Uterus (tissue), 4 donors: ENCODE measurements at places on chromosomes 11 and 22.

DNA sequence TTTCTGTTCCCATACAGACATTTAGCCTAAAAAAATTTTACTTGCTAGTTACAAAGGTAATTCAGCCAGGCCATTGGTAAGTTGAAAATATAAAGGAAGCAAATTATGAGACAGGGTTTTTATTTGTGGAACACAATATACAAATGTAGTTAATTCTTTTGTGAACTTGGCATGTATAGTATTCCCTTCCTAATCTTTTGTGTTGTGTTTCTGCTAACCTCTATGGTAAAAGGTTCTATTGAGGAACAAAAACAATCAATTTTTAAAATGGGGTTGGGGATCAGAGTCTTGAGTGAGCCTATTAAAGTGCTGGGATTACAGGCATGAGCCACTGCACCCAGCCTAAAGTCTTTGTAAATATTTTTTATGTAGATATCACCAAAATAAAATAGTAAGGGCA, 14.1 kb downstream of the SWAP70 start:
- no peaks in the 10 kb centered on the region for H3K27me3 ChIP-seq
- H3K4me1 ChIP-seq = no peaks in the 10 kb centered on the region
- H3K27ac ChIP-seq = no peak overlapping the region

DNA sequence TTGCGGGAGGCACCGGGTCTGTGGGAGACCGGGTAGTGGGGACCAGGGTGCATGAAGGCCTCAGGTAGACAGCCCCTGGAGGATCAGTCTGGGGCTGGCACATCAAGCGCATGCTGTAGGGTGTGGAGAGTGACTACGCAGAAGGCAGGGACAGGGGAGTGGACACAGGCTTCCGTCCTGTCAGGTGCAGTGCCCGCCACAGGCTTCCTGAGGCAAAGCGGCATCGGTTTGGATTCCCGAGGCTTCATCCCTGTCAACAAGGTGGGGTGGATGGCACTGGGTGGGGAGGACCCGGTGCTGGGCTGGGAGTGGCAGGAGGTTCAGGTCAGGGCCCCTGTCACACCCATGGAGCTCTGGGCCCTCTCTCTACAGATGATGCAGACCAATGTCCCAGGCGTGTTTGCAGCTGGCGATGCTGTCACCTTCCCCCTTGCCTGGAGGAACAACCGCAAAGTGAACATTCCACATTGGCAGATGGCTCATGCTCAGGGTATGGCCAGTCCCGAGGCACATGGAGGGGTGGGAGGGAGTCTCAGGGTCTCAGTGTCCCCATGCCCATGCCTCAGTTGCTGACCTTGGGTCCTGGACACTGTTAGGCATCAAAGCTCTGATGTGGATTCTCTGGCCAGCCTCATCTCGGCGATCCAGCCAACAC, 4.5 kb upstream of the LZTR1 start:
- no peak overlapping the region for H3K4me3 ChIP-seq
- H3K4me1 ChIP-seq = peaks cover 8% of the 10 kb centered on the region
- H3K27me3 ChIP-seq = no peaks in the 10 kb centered on the region
- no peak for DNase-seq

DNA sequence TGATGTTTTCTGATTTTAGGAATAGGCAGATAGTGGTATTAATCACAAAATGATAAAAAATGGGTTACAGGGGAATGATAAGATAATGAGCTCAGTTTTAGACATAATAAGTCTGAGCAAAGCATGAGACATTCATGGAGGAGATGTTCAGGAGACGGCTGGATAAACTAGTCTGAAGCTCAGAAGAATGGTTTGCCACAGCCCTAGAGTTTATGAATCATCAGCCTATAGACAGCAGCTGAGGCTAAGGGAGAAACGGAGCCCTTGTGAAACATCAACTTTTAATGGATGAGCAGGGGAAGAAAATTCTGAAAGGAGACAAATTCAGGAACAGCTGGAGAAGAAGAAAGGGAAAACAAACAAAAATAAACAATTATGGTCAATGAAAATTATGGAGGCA, 87.2 kb downstream of the RELT start:
- H3K36me3 ChIP-seq = no peaks in the 10 kb centered on the region
- H3K4me1 ChIP-seq = no peaks in the 10 kb centered on the region

- no peaks in the 10 kb centered on the region for H3K36me3 ChIP-seq
- no peaks in the 10 kb centered on the region for H3K4me1 ChIP-seq
- no peak overlapping the region for H3K4me3 ChIP-seq
- no peak for DNase-seq
- no peak overlapping the region for H3K27ac ChIP-seq
Measured at GRCh38 chr22:32751065-32751767, 50.3 kb upstream of the TIMP3 start.

GRCh38 chr11:765025-765801, 12.1 kb downstream of the GATD1 start:
- no peaks in the 10 kb centered on the region for H3K4me1 ChIP-seq
- H3K27me3 ChIP-seq = no peaks in the 10 kb centered on the region
- DNase-seq = no peak
- no peak overlapping the region for H3K27ac ChIP-seq
- no peak overlapping the region for H3K4me3 ChIP-seq
- H3K36me3 ChIP-seq = no peaks in the 10 kb centered on the region

DNA sequence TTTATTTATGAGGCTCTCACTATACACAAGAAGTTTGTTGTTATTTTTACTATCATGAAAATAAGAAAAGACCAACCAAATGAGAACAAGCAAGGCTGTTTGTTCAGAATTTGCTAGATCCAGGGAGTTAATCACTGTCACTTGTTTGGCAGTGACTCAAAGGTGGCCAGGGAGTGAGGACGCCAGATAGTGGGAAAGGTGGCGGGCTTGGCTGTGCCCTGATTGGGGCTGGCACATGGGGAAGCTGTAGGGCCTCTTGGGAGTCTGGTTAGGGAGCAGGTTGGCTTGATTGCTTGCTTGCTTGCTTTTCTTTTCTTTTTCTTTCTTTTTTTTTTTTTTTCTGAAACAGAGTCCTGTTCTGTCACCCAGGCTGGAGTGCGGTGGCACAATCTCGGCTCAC, 53.1 kb upstream of the SLC22A12 start:
- H3K4me1 ChIP-seq = no peaks in the 10 kb centered on the region
- H3K36me3 ChIP-seq = no peaks in the 10 kb centered on the region
- H3K27me3 ChIP-seq = no peaks in the 10 kb centered on the region
- H3K27ac ChIP-seq = no peak overlapping the region
- no peak overlapping the region for H3K4me3 ChIP-seq
- no peak for DNase-seq

GRCh38 chr11:212150-213100, 4.9 kb downstream of the RIC8A start:
- no peaks in the 10 kb centered on the region for H3K36me3 ChIP-seq
- H3K4me3 ChIP-seq = no peak overlapping the region
- no peak overlapping the region for H3K27ac ChIP-seq
- peaks cover 8% of the 10 kb centered on the region for H3K4me1 ChIP-seq

DNA sequence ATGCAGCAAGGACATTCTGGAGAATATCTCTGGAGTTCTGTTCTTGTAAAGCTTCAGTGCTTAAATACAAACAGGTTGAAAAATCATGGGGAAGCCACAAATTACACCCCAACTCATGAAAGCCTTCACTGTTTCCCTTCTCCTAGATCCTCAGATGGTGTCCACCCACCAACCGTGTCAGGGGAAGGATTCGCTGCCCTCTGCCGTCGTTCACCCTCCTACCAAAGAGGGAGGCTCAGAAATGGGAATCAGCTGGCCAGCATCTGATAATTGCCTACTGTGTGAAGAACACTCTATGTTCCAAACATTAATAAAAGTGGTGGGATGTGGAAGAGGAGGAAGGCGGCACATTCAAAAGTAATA, 7.4 kb upstream of the HEPACAM start:
- H3K27ac ChIP-seq = no peak overlapping the region
- no peaks in the 10 kb centered on the region for H3K27me3 ChIP-seq
- no peak overlapping the region for H3K4me3 ChIP-seq

DNA sequence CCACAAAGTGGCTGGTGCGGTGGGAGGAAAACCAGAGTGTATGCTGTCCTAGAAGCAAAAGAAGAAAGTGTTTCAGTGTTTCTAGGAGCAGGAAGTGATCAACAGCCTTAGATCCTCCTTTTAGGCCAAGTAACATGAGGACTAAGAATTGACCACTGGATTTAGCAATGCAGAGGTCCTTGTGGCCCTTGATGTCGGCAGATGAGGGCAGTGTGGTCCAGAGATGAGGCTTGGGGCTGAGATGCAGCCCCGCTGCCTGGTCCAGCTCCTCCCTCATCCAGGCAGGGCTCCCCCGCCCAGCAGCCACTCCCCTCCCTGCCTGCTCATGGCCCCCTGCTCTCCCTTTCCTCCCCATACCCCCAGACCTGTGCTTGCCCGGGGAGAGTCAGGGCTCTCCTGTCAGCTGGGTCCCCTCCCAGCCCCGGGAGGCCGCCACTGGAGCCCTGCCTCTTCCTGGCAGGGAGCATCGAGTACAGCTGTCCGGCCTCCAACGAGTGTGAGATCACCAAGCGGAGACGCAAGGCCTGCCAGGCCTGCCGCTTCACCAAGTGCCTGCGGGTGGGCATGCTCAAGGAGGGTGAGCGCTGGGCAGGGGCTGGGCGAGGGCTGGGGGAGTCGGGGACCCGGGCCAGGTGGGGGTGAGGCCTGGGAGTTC, 3.7 kb downstream of the TRMT112 start:
- H3K4me3 ChIP-seq = no peak overlapping the region
- H3K4me1 ChIP-seq = no peaks in the 10 kb centered on the region
- H3K36me3 ChIP-seq = no peaks in the 10 kb centered on the region
- H3K27me3 ChIP-seq = no peaks in the 10 kb centered on the region
- DNase-seq = no peak
- H3K27ac ChIP-seq = peak overlapping the region; percentile 47

DNA sequence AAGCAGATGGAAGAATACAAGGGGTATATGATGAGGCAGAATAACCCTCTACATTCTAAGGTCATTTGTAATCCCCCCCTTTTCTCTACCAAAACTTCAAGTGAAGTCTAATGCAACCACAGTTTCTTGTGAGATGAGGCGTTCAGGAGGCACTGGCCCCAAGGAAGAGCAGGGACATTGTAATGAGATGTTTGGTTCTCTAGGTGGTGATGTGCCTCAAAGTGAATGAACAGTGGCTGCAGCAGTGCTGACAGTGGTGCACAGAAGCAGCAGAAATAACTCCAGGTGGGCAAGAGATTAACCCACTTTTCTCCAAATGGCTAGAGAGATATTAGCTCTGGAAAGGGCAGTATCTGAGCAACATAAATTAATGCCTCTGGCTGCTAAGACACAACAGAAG, 33.8 kb downstream of the PDGFD start:
- H3K27me3 ChIP-seq = no peaks in the 10 kb centered on the region
- H3K4me3 ChIP-seq = no peak overlapping the region
- H3K27ac ChIP-seq = no peak overlapping the region
- no peaks in the 10 kb centered on the region for H3K36me3 ChIP-seq
- DNase-seq = no peak

GRCh38 chr22:37433786-37434185, 6.5 kb upstream of the ELFN2 start:
- no peak overlapping the region for H3K27ac ChIP-seq
- H3K4me3 ChIP-seq = no peak overlapping the region
- DNase-seq = no peak

DNA sequence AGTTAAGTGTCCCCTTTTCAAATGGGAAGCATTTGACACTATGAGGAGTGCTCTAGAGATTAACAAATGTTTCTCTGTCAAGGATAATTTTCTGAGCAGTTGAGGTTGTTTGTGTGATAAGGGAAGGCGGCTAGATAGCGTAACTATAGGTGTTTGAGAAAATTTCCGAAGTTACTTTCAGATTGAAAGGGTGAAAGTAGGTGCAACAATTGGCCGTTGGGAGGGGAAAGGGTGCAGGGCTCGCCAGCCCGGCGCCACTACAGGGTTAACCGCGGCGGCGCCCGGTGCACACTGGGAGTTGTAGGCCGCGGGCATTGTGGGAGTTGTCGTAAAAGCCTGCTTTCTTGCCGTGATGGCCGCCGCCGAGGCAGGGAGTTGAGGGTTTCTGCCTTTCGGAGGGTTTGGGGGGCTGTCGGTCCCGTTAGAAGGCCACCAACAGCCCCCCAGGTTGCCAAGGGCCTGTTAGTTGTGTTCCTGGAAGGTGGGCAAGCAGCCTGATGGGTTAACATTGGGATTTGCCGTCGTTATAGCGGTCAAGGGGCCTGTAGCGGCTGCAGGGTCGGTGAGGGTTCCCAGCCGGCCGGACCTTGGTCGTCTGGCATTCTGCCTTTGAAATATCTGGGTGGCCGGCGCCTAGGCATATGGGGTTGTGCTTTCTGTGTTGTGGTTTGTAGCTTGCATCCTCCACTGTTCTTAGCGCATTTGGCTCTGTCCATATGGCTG, 36.5 kb upstream of the HSD17B12 start:
- H3K4me1 ChIP-seq = peaks cover 6% of the 10 kb centered on the region
- H3K27me3 ChIP-seq = peaks cover 12% of the 10 kb centered on the region
- H3K27ac ChIP-seq = peak overlapping the region; percentile 75
- peak; percentile 82 for DNase-seq
- H3K36me3 ChIP-seq = no peaks in the 10 kb centered on the region

DNA sequence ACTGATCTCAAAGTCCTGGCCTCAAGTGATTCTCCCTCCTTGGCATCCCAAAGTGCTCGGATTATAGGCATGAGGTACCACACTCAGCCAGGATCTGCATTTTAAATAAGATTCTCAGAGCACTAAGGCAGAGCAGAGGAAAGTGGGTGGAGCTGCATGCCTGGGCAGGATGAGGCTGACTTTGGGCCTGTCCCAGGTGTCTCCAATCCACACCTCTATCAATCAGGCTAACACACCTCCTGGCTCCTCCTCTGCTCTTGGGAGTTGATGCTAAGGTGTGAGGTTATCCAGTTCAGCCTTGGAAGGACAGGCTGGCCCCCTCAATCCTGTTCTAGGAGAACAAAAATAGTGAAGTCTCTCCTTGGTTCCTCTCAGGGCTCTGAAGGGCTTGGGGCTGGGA, 30.2 kb upstream of the P2RY2 start:
- no peak overlapping the region for H3K4me3 ChIP-seq
- no peaks in the 10 kb centered on the region for H3K36me3 ChIP-seq
- H3K27me3 ChIP-seq = no peaks in the 10 kb centered on the region
- H3K4me1 ChIP-seq = no peaks in the 10 kb centered on the region
- DNase-seq = no peak

- no peak for DNase-seq
- no peak overlapping the region for H3K4me3 ChIP-seq
- no peaks in the 10 kb centered on the region for H3K36me3 ChIP-seq
- H3K4me1 ChIP-seq = no peaks in the 10 kb centered on the region
- no peaks in the 10 kb centered on the region for H3K27me3 ChIP-seq
- H3K27ac ChIP-seq = no peak overlapping the region
Measured at GRCh38 chr22:35206889-35207288, 50.4 kb upstream of the HMGXB4 start.

- H3K36me3 ChIP-seq = no peaks in the 10 kb centered on the region
- DNase-seq = no peak
- H3K27ac ChIP-seq = no peak overlapping the region
- H3K4me3 ChIP-seq = no peak overlapping the region
Measured at GRCh38 chr11:11608783-11609232, 13.0 kb downstream of the GALNT18 start.

- no peak overlapping the region for H3K27ac ChIP-seq
- H3K27me3 ChIP-seq = no peaks in the 10 kb centered on the region
- DNase-seq = no peak
Measured at GRCh38 chr11:69521457-69521856, 40.0 kb downstream of the LINC01488 start.

- H3K36me3 ChIP-seq = no peaks in the 10 kb centered on the region
- H3K4me3 ChIP-seq = no peak overlapping the region
- no peaks in the 10 kb centered on the region for H3K27me3 ChIP-seq
- no peak for DNase-seq
- H3K4me1 ChIP-seq = no peaks in the 10 kb centered on the region
Measured at GRCh38 chr11:128936606-128937251, 5.9 kb downstream of the TP53AIP1 start.

- H3K4me1 ChIP-seq = peaks cover 15% of the 10 kb centered on the region
- H3K36me3 ChIP-seq = no peaks in the 10 kb centered on the region
- peak overlapping the region; percentile 74 for H3K4me3 ChIP-seq
- H3K27ac ChIP-seq = peak overlapping the region; percentile 94
- DNase-seq = no peak
Measured at GRCh38 chr11:64285885-64286800, 495 bp downstream of the GPR137 start.
